ENCODE measurements at places on chromosomes 5 and 9.

DNA sequence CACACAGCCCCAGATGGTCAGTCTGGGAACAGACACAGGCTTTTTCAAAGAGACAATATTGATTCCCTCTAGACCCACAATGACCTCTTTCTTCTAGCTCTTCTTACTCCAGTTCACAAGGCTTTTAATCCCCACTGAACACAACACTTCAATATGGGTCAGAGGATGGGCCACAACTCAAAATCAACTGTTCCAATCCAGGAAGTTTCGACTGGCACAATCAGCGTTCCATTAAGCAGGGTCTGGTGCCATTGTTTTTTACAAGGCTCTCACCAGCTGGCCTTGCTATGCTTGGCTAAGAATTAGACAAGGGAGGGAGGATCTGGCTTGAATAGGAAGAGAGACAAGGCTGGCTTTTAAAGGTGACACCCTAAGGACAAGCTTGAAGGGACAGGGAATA, 199.4 kb upstream of the SLC24A2 start:
- no peak for DNase-seq

- no peak for DNase-seq
Observed at GRCh38 chr5:181215997-181216989, 6.8 kb upstream of the TRIM41 start.

DNA sequence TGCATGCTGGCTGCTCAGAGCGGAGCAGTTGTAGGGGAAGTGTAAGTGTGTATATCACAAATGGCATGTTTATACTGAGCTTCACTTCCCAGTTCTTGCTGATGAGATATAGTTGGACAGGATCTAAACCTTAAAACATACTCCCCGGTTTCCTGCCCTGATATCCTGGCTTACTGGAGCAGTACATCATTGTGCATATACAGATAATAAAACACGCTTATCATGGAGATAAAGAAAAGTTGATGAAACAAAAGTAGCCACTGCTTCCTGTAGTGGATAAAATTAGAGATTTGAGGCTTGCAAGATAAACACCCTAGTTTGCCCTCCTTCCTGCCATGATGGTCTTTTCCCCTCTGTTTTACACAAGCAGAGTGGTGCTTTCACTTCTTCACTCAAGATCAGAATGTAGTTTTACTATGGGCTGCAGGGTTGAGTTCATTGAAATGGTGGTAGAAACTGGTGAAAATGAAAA, 15.0 kb downstream of the NPR3 start:
- no peak for DNase-seq

- DNase-seq: no peak
Observed at GRCh38 chr5:58794875-58795274, 212.0 kb downstream of the RAB3C start.

- DNase-seq: no peak
Observed at GRCh38 chr9:126113756-126114408, 212.7 kb upstream of the MVB12B start.

DNA sequence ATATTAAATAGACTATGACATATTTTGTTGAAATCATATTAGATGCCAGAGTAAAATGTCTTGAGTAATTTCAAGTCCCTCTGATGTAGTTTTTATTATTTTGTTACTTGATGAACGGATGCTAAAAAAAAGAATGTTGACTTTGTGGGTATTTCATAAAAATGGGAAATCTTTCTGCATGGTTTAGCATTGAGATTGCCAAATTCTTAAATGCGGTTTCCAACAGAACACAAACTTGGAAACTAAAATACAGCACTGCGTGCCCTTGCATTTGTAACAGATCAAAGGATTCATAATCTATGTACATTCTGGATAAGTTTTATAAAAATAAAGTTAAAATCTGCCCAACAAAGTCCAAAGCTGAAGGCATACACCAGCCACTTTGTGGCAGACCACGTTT, 425.5 kb upstream of the DAB2 start:
- DNase-seq: no peak

GRCh38 chr5:141040093-141040770, 10.9 kb upstream of the PCDHB1 start:
- DNase-seq: no peak

- DNase-seq: peak; percentile 21
Observed at GRCh38 chr9:76818271-76818670, 54.0 kb downstream of the PCA3 start.

DNA sequence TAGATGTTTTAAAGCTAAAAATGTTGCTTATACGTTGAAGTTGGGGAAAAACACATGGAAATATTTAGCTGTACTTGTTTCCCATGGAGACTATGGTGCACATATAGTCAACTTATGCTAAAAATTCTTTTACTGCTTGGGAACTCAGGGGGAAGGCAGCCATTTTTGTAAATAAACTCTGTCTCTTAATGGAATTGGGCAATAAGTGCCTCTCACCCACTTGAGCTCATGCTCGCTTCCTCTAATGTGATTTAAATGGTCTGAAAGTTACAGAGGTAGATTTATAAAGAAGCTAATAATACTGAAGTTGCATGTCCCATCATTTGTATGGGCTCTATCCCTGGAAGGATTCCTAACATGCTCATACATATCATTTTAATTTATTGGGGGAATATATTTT, 523.8 kb downstream of the RASEF start:
- DNase-seq: no peak

GRCh38 chr5:66113160-66113559, 30.9 kb upstream of the SREK1 start:
- no peak for DNase-seq

- no peak for DNase-seq
Observed at GRCh38 chr5:37198842-37199241, 50.3 kb downstream of the CPLANE1 start.

GRCh38 chr9:75235632-75236031, 147.3 kb downstream of the OSTF1 start:
- DNase-seq: no peak

DNA sequence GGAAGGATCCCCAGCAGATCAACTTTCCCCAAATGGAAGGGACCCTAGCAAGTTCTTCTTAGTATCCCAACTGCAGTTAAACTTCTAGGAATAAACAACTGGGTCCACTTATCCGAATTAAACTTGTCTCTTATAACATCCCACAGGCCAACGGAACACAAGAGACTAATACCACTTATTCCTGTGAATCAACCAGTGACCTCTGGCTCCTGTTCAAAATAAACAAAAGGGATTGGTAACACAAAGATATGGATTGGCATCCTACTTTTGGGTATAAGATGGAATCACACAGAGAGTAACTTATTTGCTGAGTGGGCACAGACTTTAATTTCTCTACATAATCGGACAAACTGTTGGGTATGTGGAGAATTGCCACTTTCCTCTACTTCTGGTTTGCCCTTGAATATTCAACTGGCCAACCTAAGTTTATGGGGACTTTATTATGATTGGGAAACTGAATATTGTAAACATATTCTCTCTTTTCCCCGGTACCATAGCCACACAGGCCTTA, 12.4 kb upstream of the PAIP1 start:
- no peak for DNase-seq

DNA sequence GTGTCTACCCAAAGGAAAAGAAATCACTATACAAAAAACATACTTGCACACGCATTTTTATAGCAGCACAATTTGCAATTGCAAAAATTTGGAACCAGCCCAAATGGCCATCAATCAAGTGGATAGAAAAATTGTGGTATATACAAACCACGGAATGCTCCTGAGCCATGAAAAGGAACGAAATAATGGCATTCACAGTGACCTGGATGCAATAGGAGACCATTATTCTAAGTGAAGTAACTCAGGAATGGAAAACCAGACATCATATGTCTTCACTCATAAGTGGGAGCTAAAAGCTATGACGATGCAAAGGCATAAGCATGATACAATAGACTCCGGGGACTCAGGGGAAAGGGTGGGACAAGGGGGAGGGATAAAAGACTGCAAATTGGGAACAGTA, 78.4 kb downstream of the ENC1 start:
- no peak for DNase-seq

GRCh38 chr5:57441557-57441956, 41.1 kb downstream of the ACTBL2 start:
- no peak for DNase-seq

DNA sequence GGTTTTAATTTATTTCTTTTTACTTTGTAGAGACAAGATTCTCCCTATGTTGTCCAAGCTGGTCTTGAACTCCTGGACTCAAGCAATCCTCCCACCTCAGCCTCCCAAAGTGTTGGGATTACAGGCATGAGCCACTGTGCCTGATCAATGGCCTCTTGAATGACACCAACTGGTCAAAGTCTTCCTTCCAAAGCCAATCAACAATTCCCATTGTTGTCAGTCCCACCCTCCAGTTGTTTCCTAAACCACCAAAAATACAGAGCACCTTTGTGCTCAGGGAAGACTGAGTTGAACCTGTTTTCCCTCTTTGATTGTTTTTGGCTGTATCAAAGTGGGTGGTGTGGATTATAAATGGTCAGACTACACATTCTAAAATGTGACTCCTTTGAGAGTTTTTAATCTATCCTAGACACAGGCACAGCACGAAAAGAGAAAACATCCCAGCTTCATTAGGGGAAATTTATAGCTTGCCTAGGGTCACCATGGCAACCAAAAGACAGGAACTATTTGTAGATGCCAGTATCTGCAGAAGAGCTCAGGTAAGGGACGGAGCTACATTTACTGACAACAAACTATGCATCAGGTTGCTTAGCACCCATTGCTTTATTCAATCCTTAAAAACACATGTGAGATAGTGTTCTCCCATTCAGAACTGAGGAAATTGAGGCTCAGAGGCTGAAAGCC, 27.6 kb upstream of the ATP6V1G1 start:
- DNase-seq: no peak

DNA sequence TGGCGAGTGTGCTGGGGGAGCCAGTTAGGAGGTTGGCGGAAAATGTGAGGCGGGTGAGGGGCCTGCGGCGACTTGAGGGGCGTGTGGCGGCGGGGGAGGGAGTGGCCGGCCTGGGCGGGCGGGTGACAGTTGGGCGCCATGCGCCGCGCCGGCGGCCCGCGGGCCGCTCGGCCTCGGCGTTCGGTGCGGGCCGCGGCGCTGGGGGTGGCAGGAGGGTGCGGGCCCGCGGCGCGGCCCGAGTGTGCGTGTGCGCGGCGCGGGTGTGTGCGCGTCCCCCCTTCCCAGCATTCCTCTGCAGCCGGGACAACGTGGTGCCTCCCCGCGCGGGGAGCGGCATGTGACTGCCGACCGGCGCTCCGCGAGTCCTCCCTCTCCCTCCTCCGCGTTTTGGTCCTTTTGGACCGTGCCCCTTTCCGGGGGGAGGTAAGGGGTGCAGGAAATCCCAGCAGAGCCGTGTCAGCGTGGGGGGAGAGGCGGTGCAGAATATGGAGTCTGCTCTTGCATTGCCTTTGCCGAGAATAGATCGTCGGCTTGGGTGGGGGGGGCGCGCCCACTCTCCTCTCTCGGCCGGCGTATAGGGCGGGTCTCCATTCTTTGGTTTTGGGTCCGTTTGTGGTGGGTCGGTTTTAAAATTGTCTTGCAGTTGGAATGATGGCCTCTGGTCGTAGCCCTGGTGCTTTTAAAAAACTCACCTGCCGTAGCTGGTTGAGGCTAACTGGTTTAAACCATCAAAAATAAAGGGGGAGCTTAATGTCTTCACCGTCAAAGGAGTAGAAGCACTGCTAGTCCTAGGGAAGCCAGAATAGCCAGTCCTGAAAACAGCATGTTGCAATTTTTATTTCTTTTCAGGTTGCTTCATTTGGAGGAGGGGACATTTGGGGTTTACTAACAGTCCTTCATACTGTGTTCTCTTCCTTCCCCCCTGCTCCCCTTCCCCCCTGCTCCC, 2.0 kb downstream of the LARP1 start:
- peak; percentile 37 for DNase-seq

DNA sequence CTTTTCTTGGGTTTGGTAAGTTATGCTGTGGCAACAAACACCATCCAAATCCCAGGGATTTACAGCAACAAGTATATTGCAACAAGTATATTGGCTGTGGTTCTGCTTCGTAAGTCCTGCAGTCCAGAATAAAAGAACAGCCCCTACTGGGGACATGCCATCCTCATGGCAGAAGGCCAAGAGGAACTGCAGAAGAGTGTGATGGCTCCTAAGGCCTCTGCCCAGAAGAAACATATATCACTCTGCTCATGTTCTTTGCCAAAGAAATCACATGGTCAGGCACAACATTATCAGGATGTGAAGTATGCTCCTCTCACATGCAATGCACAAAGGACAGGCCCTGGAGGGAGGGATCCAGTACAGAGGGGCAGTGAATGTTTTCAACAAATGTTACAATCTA, 159.6 kb upstream of the TAS2R1 start:
- DNase-seq: no peak

- DNase-seq: no peak
Observed at GRCh38 chr5:32325062-32325461, 12.3 kb upstream of the MTMR12 start.

DNA sequence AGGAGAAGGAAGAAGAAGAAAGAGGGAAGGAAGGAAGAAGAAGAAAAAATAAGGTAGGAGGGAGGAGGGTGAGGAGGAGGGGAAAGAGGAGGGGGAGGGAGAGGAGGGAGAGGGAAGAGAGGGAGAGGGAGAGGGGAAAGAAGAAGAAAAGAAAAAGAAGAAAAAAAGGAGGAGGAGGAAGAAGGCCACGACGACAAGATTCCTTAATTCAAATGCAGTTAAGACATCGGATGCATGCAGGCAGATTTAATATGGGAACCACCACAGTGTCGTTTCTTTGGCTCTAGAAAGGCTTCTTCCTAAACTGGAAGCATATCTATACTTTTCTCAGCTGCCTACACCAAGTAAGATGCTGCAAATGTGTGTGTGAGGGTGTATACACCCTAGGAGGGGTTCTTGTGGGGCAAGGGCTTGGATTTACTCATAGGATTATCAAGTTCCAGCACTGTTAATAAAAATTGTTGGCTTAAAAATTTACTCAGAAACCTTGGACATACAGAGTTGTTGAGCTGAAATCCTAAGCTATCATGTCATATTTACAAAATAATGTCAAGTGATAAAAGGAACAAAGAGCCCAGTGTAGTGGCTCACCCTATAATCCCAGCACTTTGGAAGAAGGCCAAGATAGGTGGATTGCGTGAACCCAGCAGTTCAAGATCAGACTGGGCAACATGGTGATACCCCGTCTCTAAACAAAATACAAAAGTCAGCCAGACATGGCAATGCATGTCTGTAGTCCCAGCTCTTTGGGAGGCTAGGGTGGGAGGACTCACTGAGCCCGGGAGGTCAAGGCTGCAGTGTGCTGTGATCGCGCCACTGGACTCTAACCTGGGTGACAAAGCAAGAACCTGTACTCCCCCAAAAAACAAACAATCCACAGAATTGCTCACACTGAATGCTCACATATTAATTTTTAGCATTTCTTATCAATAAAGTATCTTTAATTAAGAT, 108.5 kb downstream of the UBAP2 start:
- DNase-seq: no peak

DNA sequence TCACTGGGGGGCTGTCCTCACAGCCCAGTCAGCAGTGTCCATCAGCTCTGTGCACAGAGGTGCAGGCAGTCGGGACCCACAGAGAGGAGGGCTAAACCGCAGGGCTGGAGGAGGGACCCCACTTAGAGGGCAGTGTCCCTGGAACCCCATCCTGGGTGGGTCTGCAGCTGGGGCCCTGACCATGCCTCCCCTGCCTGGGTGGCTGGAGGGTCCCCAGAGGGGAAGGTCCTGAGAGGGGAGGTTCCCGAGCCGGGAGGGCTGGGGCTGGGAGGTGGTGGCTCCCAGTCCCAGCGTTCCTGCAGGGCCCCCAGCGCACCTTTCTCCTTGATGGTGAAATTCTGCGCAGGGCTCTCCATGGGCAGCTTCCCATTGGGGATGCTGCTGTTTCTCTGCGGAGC, 32.7 kb downstream of the EXOC3 start:
- DNase-seq: no peak
